ENCODE measurements at places on chromosomes 2 and 18.

- no peak for DNase-seq
Measured at GRCh38 chr2:171522052-171522787, at the start of gene CYBRD1. TSS of gene CYBRD1 (plus strand) at chr2:171522474. CDS start at chr2:171522546, 72 bp downstream.

- no peak for DNase-seq
Measured at GRCh38 chr2:8582651-8583399, 99.0 kb upstream of the ID2 start.

GRCh38 chr2:150156876-150157275, 330.6 kb downstream of the RND3 start:
- no peak for DNase-seq

DNA sequence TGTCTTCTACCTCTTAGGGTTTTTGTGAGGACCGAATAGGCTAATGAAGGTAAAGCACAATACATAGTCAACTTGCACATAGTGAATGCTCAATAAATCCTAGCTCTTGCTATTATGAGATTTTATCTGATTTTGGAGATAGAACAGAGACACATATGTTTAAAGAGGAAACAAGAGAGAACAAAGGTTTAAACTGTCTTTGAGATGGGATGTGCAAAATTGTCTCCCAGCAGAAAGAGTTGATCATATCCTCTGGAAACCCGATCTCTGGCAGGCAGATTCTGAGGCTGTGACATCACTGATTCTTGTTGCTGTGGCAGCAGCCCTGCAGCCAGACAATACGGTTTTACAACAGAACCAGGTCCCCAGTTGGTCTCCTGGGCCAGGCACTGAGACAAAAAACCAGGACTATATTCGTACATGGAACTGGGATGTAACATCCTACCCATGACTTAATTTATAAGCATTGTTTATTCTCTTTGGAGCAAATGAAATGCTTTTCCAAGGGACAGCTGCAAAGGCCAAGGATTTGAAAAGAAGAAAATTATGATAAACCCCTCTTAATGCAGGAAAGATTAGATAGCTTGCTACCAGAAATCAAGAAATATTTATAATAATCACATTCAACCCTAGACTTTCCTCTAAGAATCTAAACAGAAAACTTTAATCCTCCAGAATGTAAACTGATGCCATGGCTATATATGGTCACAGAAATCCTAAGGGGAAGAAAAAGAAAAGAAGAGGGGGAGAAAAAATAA, 80.2 kb downstream of the SLC8A1 start:
- no peak for DNase-seq

- no peak for DNase-seq
Measured at GRCh38 chr2:234102112-234102511, 51.6 kb downstream of the SPP2 start.

DNA sequence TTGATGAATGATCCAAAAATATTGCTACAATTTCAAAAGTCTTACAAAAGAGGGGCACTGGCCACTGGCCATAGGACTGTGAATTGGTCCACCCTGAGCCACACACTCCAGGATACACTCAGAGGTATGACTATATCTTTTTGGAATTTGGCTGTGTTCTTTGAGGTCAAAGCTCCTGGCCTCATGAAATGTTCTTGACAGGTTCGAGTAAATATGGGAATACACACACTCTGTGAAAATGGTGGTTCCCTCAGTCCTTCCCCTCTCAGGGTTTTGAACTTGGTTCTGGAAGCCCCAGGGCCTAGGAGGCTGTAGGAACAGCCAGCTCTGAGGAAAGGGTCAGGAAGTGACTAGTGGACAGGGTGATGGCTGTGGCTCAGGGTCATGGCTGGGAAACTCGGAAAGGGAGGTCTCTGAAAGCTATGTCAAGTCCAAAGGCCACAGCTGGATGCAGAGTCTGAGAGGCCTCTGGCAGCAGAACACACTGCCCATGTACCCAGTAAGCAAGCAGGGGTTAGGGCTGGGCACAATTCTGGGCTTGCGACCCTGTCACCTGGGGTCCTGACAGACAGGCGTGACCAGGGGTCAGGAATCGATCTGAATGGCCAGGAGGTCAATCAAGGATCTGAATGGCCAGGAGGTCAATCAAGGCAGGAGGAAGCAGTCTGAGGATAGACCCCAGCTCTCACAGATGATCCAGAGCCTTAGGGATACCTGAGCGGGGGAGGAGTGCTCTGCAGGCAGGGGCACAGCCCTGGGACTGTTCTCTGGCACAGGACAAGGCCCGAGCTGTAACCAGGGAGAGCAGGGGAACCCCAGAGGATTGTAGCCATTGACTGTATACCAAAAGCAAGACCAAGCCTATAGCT, 223.4 kb upstream of the SMAD2 start:
- DNase-seq = no peak

DNA sequence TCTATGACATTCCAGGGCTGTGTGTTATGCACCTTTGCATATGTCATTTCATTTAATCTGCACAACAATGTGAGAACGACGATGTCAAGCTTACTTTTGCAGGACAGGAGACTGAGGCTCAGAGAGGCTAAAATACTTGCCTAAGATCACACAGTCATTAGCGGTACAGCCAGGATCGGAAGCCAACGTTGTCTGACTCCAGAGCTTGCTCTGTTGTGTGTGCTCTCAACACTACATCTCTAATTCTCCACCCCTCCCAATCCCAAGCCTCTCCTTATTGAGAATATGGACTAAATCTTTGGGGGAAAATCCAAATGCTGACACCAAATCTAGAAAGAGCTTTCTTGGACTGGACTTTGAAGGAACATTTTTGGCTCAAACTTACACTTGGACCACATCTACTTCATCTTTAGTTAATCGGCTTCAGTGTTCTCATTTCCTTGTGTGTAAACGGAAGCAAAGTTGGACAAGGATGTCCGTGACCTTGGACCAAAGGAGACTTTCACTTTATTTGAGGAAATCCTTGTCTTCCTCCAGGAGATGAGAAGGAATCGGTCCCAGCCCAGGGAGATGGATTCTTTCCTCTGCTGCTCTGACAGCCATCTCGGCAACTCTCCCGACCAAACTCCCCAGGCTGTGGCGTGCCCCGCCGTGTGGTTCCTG, 242.4 kb downstream of the LPIN1 start:
- DNase-seq = no peak
